ENCODE measurements at places on chromosomes 7 and 10.

- no peak for DNase-seq
These were observed 336.4 kb upstream of the TMEM229A start for GRCh38 chr7:124369310-124369709.

DNA sequence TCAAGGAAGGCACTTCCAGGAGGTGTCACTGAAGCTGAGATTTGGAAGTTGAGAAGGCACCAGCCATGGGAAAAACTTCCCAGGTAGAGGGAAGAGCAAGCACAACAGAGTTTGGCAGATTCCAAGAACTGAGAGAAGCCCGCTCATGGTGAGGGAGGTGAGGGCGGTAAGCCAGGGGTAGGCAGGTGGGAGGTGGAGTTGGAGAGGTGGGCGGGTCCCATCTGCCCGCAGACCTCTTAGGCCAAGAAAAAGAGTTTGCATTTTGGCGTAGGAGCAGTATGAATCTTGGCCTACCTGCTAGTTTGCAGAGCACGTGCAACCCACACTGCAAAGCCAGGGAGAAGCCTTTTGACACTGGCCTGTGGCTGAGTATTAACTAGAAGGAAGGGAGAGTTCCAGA, 18.8 kb downstream of the FRMPD2 start:
- DNase-seq: no peak

GRCh38 chr10:12769323-12770044, 232.0 kb downstream of the CCDC3 start:
- DNase-seq: no peak

- DNase-seq: no peak
These were observed 8.1 kb upstream of the VDAC2 start for GRCh38 chr10:75202321-75203045.

DNA sequence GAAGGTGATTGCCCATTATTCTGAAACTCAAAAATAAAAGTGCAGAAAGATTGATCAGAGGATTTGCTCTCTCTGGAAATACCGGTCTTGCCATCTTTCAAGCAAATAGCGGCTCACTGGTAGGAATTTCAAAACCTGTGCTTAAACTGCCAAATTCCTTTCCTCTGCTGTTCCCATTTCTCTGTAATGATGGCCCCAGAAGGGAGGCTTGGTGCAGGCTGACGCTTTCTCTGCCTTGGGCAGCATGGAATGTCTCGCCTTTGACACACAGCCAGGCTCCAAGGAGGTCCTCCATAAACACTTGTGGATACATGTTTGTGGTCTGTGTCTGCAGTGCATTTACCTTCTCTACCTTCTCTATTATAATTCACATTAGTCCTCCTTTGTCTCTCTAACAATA, 146.8 kb downstream of the HIBADH start:
- no peak for DNase-seq

DNA sequence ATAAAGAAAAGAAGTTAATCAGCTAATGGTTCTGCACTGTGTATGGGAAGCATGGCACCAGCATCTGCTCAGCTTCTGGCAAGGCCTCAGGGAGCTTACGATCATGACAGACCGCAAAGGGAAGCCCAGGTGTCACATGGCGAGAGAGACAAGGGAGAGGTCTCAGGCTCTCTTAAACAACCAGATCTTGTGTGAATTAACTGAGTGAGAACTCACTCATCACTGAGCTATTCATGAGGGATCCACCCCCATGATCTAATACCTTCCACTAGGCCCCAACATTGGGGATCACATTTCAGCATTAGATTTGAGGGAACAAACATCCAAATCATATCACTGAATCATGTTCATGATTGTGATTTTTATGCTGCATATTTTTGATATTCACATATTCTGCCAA, 5.8 kb downstream of the USP54 start:
- DNase-seq: no peak

DNA sequence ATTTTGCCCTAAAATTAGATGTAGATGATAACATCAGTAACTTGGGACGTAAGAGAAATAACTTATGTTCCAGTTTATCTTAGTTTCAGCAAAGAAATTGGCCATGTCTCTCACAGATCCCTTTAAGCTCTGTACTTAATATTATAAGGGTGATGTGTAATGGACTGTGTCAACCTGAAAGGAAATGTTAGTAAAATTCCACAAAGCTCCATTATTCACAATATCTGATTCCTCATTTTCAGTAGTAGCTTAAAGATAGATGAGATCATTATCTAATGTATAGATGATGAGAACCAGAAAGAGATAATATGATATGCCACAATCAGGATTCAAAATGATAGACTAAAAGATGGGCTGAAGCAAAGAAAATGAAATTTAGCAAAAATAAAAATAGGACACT, 316.8 kb upstream of the CHRM2 start:
- DNase-seq: no peak

- no peak for DNase-seq
These were observed 147.0 kb downstream of the HBP1 start for GRCh38 chr7:107315716-107316220.

- DNase-seq: no peak
These were observed 66.0 kb downstream of the TCERG1L start for GRCh38 chr10:131245475-131246059.

DNA sequence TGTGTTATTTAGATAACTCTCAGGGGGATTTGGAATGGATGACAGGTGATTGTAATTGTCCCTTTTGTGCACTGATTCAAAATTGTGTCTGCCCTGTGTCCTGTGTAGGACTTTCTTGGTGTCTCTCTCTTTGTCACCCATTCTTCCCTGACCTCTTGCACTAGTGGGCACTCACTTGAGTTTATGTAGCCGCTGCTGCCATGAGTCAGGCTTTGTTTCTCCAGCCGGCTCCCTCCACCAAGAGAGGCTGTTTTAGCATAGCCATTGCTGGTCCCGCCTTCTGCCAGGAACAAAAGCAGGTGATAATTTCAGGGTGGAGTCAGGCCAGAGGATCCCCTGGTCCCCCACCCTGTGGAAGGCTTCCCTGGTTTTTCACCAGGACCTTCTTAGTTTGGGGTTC, 8.4 kb downstream of the COL17A1 start:
- no peak for DNase-seq

DNA sequence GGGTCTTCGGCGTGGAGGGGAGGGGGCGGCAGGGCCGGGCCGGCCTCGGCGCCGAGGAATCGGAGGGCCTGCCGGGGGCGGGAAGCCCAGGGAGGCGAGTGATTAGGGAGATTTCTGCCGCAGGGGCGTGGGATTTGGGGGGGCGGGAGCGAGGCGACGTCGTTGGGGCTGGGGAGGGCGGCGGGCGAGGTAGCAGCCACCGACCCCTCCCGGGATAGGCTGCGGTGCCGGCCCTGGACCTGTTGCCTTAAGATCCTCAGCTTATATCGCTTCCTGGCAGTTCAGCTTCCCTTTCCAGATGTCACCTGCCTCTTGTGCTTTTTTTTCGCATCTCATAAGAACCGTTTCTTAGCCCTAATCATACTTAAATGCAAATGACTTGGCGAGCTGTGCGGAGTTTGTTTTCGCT, 655 bp downstream of the LMTK2 start:
- no peak for DNase-seq

DNA sequence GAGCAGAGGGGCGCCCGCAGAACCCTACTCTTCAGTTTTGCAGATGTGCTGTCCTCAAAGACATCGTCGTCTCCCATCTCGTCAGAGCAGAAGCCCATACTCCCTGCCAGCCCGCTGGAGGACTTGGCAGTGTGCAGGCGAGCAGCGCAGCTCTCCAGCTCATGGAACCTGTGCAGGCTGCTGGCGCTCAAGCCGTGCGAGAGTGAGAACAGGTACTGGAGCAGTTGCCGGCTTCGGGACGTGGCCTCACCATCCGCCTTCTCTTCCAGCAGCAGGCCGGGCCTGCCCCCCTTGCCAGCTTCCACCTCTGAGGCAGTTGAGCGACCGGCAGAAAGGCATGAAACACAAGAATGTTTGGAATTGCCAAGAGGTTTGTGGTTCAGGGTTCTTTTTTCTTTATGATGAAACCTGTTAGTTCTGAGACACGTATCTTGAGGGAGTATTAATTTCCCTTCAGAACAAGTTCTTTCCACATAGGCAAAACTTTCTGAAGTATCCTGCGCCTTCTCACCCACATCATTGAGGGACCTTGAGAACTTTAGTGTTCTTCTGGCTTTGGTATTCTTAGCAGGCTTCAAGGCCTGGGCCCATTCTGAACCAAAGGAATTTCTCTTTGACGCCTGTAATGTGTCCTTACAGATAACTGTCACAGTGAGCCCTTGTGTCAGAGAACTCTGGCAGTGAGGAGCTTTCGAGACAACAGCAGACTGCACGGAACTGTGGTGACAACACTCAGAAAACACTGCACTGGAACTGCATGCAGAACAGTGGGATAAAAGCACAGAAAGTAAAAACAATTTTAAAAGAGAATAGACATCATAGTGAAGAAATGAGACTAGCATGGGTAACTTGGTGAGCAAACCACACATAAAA, 89.5 kb downstream of the ALOX5 start:
- DNase-seq: no peak

- no peak for DNase-seq
These were observed 469.5 kb downstream of the POM121L12 start for GRCh38 chr7:53504914-53505313.

- DNase-seq: no peak
These were observed 291.5 kb upstream of the ZNF32 start for GRCh38 chr10:43939939-43940820.

GRCh38 chr10:78199005-78199725, 165.5 kb downstream of the RPS24 start:
- DNase-seq: no peak

DNA sequence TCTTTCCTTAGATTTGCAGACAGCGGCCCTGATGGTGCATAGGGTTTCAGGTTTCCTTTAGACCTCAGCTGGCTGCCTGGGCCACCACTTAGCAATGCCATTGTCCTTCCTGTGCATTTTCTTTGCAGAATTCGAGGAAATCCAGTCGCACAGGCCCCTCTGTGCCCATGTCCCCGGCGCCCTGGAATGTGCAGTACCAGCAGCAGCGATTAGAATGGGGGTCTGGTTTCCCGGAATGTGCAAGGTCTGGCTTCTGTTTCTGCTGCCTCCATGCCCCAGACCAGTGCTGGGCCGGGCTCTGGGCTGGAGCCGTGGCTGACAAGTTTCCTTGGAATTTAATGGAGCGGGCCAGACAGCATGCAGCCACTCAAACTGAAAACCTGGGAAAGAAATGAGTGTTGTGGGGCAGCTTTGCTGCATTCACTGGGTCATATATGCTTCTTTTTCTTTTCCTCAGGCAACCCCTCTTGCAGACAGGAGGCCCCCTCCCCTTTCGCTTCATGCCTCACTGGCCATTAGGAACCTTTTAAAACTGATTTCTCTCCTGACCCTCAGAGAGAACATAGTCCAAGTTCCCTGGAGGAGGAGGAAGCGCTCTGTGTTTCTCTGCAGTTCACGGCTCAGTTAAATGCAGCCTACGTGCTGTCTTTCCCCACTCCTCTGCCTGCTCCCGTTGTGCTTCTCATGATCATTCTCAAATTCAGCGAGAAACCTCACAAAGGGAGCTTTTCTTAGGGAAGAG, 14.4 kb downstream of the HTRA1 start:
- DNase-seq: no peak

DNA sequence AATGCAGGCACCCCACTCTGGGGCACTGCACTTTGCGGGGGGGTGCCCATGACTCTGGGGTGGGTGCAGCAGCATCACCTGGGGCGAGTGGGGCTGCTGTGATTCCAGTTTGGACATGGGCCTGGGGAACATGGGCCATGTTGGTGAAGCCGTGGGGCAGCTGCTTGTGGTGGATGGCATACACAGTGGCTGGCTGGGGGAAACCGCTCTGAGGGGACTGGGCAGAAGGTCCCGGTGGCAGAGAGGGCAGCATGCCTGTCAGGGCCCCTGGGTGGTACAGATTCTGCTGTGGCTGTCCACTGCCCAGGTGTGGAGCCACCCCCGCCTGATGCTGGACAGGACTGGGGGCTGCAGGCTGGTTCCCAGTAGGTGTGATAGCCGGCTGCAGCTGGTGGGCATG, 57.2 kb downstream of the LRRC72 start:
- no peak for DNase-seq

GRCh38 chr10:89665302-89665701, 20.3 kb upstream of the PANK1 start:
- DNase-seq: no peak

- DNase-seq: no peak
These were observed 6.3 kb downstream of the ZC3HAV1 start for GRCh38 chr7:139103057-139103815.

DNA sequence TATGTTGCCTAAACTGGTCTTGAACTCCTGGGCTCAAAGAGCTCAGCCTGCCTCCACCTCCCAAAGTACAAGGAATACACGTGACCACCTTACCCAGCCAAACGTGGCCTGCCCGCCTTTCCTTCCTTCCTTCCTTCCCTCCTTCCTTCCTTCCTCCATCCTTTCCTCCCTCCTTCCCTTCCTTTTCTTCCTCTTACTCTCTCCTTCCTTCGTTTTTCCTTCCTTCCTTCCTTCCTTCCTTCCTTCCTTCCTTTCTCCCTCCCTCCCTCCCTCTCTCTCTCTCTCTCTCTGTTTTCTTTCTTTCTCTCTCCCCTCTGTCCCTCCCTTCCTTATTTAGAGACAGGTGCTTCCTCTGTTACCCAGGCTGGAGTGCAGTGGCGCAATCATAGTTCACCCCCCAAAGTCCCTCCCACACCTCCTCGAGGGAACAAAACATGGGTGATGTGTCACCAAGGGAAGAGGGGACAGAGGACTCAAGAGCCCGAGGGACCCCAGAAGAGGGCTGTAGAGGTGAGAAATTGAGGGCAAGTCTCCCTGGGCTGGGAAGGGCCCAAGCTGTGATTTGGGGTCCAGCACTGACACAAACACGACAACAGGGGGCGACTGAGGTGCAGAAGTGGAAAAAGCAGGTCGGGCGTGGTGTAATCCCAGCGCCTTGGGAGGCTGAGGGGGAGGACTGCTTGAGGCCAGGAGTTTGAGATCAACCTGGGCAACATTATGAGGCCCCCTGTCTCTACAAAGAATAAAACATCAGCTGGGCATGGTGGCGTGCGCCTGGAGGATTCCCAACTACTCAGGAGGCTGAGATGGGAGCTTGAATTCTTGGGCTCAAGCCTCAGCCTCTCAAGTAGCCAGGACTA, 28.1 kb downstream of the EPHB4 start:
- DNase-seq: no peak

GRCh38 chr7:81355911-81356310, 413.9 kb downstream of the HGF start:
- DNase-seq: no peak

DNA sequence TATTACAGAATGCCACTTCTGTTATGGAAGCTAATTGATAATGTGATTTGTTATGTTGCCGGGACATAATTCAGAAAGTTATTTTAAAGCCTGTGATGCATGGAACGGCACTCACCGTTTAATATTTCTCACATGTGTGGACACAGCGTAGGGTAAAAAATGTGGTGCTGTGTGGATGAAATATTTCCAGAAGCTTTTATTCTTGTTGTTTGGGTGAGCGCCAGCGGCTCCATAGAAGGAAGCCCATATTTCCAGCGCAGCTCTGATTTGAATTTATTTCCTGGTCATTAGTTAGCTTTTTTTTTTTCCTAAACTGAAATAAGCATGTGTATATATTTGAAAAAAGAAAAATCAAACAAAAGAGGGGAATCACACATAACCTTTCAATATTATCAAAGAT, 20.2 kb upstream of the NKX6-2 start:
- no peak for DNase-seq

- no peak for DNase-seq
These were observed 360.0 kb upstream of the IGFBP3 start for GRCh38 chr7:46281071-46281470.

All from 8988T (cell line).